ENCODE measurements at places on chromosomes 5 and 9.

- DNase-seq: no peak
Measured at GRCh38 chr9:87269296-87270176, 228.1 kb upstream of the DAPK1 start.

GRCh38 chr9:14418941-14419937, 105.3 kb upstream of the NFIB start:
- DNase-seq: no peak

DNA sequence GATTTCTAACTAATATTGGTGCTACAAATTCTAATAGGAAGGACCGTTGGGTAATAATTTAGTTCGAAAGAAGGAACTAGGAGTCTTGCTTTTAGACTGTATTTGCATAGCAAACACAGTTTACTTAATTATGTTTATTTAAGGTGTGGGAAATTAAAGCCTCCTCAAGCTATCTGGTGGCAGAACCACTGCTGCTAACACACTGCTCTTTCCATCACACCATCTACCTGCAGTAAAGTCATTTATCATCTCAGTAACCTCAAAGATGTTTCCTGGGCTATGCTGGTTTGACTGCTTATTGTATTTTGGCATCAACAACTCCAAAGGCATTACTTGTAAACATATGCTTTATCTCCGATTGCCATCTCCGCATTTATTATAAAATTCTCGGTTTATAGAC, 114.3 kb downstream of the DEPDC1B start:
- DNase-seq: no peak

DNA sequence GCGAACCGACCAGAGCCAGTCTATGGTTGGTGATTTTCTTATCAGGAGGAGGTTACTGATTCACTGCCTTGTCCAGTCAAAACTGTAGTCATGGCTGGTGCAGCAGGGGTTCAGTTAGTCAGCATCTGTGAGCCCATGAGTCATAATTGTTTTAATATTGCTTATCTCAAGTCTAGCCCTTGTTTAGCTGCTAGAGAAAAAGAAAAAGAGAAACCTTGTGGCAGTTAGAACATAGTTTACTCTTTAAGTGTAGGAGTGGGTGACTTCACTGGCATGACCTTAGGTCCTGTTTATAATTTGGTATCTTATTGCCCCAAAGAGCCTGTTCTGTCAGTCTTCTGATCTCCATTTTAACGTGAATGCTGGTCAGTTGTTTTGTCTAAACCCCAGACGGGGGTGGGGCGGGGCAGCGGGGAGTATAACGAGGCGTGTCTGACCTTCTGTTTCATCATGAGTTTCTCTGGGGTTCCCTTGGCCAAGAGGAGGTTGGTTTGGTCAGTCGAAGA, 76.9 kb upstream of the NFIL3 start:
- no peak for DNase-seq

DNA sequence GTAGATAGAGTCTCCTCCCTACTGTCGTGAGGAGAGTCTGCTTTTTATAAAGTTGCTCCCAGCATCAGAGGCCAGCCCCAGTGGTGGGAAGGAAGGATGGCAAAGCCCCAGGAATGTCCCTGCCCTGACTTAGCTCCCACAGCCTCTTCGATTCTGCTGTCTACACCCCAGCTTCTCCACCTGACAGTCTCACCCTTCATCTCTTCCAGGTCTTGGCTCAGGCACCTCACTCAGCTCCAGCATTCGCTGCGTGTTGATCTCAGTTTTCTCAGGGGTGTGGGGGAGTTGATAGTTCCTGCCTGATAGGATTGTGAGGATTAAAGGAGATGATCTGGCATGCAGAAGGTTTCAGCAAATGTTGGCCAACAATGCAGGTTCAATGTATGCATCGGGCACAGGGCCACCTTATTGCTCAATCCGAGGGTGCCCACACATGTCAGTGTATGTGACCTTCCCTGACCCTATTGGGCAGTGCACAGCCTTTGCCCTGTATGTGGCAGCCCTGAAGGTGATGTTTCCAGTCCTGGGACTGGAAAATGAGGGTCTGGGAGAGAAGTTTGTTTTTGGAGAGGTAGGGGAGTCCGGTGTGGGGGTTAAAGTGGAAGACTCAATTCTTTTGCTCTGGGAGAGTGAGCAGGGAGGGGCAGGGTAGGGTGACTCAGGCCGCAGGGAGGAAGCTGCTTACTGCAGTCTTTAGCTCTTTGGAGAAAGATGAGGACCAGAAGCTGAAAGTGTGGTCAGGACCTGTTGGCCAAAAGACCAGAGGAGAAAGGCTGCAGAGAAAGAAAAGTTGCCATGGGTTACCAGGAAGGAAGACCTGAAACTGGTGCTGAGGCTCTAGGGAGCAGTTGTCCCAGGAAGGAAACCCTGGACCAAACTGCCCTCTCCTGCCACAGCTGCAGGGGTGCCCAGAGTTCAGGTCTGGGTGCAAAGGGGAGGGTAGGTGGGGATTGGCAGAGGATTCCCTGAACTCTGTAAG, 153.2 kb downstream of the MACROH2A1 start:
- DNase-seq: no peak

GRCh38 chr9:19901586-19901985, 112.7 kb upstream of the SLC24A2 start:
- DNase-seq: no peak

GRCh38 chr5:138179277-138179857, 455 bp downstream of the KIF20A start:
- no peak for DNase-seq

- no peak for DNase-seq
Measured at GRCh38 chr5:137995077-137995748, 37.7 kb downstream of the FAM13B start.

DNA sequence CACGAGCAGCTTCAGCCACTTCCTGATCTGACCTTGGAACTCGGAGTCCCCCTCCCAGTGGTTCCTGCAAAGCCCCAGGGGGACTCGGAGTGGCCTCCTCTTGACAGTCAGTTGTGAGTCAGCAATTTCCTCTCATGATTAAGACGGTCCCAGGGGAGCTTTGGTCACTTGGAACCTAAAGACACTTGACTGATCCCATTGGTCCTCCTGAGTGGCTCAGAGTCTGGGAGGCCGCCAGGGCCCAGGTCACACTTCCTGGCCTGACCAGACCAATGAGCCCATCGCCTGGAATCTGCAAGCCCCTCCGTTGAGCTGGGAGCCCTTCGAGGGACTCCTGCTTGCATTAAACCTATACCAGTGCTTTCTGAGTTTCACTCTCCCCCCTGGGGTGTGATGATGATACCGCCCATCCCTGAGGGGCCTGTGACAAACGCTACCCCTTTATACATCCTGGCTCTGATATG, 29.1 kb downstream of the TSPAN17 start:
- no peak for DNase-seq

- DNase-seq: no peak
Measured at GRCh38 chr5:177122566-177122965, 11.0 kb upstream of the NSD1 start.

DNA sequence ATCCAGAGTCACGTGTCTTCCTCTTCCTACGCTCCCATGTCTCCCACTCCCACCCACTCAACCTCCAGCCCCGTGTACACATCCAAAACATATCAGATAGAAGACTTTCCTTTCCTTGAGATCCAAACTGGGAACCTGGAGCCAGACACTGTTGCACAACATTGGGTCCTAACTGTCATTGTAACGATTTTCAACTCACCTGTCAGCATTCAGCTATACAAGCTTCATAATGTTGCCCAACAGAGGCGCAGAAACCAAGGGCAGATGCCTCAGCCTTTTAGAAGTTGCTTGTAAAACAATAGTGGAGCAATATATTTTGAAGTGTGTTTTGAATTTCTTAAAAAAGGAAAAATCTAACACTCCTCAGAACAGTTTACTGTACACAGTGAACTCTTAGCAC, 84.9 kb upstream of the GLIS3 start:
- no peak for DNase-seq

- DNase-seq: no peak
Measured at GRCh38 chr5:32343058-32343672, 30.4 kb upstream of the MTMR12 start.
